CD4-positive, alpha-beta T cell treated with Interleukin-17A for 4 hours (primary cell): ENCODE measurements at places on chromosomes 5 and 9.

DNA sequence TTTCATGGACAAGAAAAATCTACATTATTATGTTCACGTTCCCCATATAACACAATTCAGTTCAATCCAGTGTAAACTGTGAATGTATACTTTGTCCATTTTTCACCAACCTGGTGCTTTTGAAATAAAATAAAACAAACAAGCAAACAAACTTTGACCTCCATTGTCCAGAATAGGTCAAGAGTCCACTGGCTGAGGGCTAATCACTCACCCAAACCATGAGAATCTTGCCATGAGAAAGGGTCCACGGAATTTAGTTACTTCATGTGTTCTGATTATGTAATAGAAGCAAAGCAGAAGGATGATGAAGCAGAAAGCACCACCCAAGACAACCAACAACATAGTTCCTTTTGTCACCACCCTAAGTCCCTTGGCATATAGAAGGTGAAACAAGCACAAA is 28.7 kb downstream of the DIAPH1 start:
- DNase-seq = no peak

DNA sequence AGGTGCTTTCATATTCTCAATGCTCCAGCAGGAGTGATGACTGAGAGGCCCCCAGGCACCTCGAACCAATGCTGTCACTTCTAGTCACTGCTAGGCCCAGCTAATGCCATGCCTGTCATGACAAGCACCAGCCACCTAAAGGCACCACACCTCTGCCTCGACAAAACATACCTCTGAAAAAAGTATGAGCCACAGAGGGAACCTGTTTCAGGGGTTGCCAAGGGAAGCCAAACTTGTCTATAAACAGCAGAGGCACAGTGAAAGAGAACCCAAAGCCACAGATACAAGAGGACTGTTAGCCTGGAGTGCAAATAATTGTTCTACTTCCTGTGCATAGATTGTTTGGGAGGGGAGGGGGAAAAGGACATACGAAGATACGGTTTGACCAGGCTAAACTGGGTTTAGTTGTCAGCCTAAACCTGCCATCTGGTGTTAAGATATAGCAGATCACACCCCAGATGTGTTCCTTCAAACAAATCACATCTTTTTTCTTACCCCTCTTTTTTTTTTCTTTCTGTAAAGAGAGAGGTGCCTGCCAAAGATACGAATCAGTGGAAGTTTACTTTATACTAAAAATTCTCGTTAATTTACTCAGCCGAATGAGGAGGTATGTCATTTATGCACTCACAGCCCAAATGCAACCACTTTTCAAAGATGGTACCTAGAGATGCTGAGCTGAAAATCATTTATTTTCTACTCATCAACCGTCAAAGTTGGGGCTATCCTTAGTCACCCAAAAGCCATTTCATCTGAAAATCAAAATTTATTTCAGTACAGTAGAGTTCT is 45.7 kb downstream of the BNC2 start:
- no peak for DNase-seq

DNA sequence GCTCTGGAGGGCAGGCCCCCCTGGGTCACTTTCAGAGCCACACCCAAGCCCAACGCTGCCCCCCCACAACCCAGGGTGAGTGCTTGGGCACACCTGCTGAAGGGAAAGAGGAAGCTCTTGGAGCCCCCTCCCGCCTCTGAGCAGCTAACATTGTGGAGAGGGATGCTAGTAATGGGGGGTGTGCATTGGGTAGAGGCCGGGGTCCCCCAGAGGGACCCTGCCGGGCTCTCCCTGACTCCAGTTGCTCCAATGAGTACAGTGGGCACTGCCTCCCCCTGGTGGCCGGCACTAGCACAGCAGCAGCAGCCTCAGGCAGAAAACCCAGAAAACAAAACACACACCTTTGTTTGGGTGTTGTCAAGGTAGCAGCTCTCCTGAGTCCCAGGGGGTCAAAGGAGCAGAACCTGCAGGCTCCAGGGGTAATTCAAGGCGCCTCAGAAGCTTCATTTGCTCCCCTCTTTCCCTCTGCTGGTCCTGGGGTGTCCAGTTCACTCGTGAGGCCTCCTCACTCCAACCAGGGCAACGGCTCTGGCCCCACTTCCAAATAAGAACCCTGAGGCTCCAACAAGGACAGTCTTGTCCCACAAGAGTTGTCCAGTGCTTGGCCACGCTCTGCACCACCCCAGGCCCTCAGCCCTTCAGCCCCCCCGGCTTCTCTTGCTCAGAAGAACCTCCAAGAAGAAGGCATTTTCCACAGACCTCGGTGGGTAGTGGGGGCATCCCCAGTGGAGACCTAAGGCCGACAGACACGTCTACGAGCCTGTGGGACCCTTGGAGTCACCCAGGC is 16.1 kb downstream of the GBGT1 start:
- peak; percentile 89 for DNase-seq

GRCh38 chr5:122576256-122577016 is 198.4 kb upstream of the SNX2 start:
- DNase-seq = no peak
